ENCODE measurements at places on chromosomes 7 and 10.

DNA sequence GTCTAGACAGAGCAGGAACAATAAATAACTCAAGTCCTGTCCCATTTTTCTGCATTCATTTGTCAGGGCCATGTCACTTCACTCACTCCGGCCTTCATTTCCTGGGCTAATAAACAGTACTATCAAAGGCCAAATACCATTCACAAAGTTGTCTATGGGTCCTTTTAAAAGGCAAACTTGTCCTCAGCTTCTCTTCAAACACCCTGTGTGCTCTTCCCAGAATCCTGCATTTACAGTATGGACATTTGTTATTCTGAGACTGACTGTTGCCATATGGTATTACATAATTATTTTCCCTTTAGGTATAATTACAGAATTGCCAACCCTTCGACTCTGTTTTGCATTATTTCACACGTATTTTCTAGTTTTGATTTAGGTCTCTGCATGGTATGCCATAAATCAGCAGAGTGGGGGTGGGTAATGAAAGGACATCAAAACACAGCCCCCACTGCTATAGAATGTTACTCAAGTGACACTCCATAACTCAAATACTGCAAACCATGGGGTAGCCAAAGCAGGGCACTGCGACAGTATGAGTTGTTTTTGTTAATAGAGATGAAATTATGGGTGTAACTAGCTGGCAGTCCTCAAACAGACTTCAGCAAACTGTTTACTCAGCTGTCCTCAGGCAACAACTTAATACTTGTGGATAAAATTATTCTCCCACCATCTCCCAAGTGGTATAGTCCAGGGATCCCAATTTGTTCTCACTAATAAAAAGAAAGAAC is 183.7 kb downstream of the TRIL start:
- DNase-seq = no peak

DNA sequence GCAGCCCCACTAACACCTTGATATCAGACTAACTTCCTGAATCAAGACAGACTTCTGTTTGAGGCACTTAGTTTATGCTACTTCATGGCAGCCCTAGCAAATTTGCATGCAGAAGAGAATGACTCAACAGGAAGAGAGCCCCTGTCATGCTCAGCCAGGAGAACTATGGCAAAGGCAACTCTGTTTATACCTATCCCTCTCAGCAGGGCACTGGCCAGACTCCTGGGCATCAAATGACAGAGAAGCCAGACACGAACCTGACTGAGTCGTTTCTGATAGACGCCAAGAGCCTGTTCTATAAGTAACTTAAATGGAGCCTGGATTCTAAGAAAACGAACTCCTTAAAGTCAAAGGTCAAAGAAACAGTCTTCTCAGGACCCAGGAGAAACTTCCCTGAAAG is 50.9 kb upstream of the UNC5B start:
- no peak for DNase-seq

- DNase-seq = no peak
These were observed 12.2 kb upstream of the RADIL start for GRCh38 chr7:4895766-4896165.

DNA sequence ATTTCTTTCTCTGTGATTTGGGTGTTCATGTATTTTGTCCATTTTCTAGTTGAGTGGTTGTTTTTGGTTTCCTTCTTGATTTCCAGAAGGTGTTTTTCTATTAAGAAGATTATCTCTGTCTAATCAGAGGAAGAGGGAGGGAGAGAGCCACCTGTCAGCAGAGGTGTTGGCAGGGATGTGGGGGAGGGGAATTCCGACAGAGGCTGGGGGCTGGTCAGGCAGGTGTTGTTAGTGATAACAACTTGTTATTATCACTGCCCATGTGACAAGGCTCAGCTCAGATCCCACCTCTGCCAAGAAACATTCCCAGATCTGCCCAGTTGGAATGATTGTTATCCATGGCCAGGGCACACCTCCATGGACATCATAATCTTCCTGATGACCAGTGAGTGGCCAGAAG is 293.4 kb downstream of the GFRA1 start:
- no peak for DNase-seq

DNA sequence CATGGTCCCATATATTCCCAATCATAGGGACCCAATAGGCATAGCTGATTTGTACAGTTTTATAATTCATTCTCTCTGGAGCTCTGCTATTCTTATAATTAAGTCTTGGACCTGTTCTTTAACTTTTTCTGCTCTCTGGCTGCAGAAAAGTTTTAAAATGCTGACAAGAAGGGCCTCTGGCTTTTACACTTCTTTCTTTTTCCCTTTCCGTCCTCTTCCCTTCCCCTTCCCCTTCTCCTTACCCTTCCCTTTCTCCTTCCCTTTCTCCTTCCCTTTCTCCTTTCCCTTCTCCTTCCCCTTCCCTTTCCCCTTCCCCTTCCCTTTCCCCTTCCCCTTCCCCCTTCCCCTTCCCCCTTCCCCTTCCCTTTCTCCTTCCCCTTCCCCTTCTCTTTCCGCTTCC is 101.3 kb upstream of the TPK1 start:
- no peak for DNase-seq

GRCh38 chr10:60257767-60258428 is 131.8 kb downstream of the ANK3 start:
- DNase-seq = no peak

DNA sequence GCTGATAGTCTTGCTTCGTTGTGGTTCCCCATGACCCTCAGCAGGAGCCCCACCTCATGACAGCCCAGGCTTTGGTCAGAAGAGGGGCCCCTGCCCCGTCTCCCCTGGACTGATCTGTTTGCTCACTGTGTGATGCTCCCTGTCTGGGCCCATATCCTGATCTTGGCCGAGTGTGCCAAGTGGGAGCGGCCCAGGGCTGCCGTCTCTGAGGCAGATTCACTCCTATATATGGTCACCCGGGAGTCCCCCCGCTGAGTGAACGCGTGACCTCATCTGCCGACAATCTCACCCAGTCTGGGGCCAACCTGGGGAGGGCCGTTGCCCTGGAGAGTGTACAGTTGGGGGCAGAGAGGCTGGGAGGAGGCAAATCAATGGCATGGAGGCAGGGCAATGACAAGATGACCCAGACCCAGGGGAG is 34.5 kb downstream of the PPIF start:
- DNase-seq = no peak

DNA sequence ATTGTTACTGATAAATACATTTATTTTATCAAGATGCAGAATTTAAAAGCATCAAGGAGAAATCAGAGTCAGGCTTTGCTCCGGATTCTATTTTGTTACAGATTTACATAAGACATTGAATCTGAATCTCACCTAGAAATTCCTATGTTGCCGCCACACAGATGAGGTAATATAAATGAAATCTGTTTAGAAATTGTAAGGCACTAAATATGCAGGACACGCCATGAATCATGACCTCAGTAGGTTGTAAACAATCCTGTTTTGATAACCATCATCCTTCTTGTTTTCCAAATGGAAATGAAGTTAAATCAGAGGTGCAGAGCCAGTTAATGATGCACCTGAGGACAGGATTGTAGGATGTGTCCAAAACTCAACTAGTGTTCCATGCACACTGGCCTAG is 778.0 kb downstream of the MAGI2 start:
- no peak for DNase-seq

- DNase-seq = no peak
These were observed 115.1 kb downstream of the VTI1A start for GRCh38 chr10:112562122-112562521.

DNA sequence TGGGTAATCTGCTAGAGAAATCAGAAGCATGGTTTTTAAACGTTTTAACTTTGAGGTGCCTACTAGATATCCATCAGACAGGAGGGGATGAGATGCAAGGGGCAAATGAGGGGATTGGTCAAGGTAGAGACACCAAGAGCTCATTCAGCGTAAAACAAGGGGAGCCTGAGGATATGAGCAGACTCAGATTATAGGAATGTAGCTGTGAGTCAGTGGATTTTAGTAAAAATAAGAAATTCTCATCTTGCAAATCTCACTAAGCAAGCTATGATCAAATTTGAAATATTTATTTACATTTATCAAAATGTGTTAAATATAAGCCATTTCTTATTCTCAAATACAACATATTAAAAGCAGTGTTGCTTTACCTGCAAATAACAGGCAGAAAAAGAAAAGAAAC is 21.4 kb upstream of the TFEC start:
- DNase-seq = no peak

GRCh38 chr7:19617901-19618300 is 90.9 kb downstream of the POLR1F start:
- peak; percentile 25 for DNase-seq

Data from left renal cortex interstitium (tissue), 4 donors.